RPMI8226 (cell line): ENCODE measurements at places on chromosomes 11 and 22.

GRCh38 chr11:11569936-11570491, 51.8 kb downstream of the GALNT18 start:
- DNase-seq: no peak

DNA sequence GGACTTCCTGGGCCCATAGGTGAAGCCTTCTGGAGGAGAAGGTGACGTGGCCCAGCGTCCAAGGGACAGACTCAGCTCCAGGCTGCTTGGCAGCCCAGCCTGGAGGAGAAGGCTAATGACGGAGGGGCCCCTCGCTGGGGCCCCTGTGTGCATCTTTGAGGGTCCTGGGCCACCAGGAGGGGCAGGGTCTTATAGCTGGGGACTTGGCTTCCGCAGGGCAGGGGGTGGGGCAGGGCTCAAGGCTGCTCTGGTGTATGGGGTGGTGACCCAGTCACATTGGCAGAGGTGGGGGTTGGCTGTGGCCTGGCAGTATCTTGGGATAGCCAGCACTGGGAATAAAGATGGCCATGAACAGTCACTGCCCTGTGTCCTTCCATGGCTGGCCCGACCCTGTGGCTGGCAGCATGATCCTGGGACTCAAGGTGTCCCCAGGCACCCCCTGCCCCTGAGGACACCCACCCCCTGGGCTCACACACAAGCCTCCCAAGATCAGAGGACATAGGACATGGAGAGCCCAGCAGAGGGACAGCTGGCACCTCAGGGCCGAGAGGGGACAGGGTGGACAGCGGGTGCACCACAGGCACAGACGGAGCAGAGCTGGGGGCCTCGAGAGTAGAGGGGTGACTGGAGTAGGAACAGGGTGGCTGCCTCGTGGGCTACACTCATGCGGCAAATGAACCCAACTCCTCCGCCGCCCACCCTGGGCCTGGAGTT, 10.1 kb downstream of the SIGIRR start:
- DNase-seq: no peak

DNA sequence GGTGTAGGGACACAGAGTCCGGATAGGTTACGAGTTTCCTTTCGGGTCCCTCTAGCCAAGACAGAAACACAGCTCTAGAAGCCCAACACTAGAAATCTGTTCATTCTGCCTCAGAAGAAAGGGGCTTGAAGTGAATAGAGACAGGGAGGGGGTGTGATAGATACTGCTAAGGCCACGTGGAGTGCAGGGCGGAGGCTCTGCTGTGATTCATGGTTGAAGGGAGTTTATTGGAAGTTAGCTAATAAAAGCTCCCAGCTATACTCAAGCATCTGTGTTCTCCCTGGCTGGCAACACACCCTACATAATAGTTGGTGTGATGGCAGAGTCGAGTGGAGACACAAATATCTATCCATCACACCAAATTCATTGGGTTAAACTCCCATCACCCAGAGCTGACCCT, 337.4 kb downstream of the CADM1 start:
- no peak for DNase-seq

- DNase-seq: no peak
Measured at GRCh38 chr22:47011859-47012258, 249.4 kb downstream of the TBC1D22A start.

DNA sequence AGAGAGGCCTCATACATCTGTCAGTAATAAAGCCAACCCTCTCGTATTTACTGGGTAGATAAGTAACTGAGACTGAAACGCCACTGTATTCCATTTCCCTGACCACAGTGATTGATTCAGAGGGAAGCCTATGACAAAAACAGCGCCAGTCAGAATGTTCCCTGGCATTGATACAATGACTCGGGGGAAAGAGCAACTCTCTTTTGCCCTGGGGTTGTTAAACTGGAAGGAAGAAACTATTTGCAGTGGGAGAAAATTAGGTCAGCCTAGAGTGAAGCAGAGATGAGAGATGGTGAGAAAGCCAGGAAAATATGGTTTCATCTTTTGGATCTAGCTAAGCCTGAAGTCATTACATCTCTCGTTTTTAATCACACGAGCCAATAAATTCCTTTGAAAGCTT, 48.6 kb upstream of the RBFOX2 start:
- DNase-seq: no peak
